ENCODE measurements at places on chromosomes 13 and 19. TPM values are rescaled to one million over a fixed set of nuclear protein-coding genes. Genes with fewer than 3 reads are reported as not detected.

- no peak overlapping the region for H3K4me3 ChIP-seq
- no peak overlapping the region for H3K27ac ChIP-seq
- no peak for DNase-seq
- no peaks in the 10 kb centered on the region for H3K27me3 ChIP-seq
- H3K4me1 ChIP-seq: no peaks in the 10 kb centered on the region
Measured at GRCh38 chr19:31392464-31392863, 43.2 kb upstream of the TSHZ3 start.

GRCh38 chr19:9868983-9869617 is 34.0 kb downstream of the PIN1 start:
- H3K27ac ChIP-seq: no peak overlapping the region
- no peaks in the 10 kb centered on the region for H3K27me3 ChIP-seq
- no peaks in the 10 kb centered on the region for H3K4me1 ChIP-seq
- no peaks in the 10 kb centered on the region for H3K36me3 ChIP-seq
- H3K4me3 ChIP-seq: no peak overlapping the region

The HIPK4 gene
- total RNA-seq: not detected

The TNFSF13B gene
- 1.3 TPM for total RNA-seq

The TNNI3 gene
- total RNA-seq: 1.2 TPM

The FAM124A gene
- not detected for total RNA-seq

- peaks cover 21% of the 10 kb centered on the region for H3K4me1 ChIP-seq
- H3K36me3 ChIP-seq: no peaks in the 10 kb centered on the region
- no peak overlapping the region for H3K4me3 ChIP-seq
- H3K27ac ChIP-seq: no peak overlapping the region
- DNase-seq: peak; percentile 55
Measured at GRCh38 chr19:41443813-41444455, 978 bp downstream of the ERICH4 start.

The STK11 gene
- 40.3 TPM for total RNA-seq

- no peaks in the 10 kb centered on the region for H3K4me1 ChIP-seq
- H3K4me3 ChIP-seq: no peak overlapping the region
- H3K27ac ChIP-seq: no peak overlapping the region
- no peak for DNase-seq
Measured at GRCh38 chr13:84925443-84925842, 873.8 kb downstream of the SLITRK6 start.

DNA sequence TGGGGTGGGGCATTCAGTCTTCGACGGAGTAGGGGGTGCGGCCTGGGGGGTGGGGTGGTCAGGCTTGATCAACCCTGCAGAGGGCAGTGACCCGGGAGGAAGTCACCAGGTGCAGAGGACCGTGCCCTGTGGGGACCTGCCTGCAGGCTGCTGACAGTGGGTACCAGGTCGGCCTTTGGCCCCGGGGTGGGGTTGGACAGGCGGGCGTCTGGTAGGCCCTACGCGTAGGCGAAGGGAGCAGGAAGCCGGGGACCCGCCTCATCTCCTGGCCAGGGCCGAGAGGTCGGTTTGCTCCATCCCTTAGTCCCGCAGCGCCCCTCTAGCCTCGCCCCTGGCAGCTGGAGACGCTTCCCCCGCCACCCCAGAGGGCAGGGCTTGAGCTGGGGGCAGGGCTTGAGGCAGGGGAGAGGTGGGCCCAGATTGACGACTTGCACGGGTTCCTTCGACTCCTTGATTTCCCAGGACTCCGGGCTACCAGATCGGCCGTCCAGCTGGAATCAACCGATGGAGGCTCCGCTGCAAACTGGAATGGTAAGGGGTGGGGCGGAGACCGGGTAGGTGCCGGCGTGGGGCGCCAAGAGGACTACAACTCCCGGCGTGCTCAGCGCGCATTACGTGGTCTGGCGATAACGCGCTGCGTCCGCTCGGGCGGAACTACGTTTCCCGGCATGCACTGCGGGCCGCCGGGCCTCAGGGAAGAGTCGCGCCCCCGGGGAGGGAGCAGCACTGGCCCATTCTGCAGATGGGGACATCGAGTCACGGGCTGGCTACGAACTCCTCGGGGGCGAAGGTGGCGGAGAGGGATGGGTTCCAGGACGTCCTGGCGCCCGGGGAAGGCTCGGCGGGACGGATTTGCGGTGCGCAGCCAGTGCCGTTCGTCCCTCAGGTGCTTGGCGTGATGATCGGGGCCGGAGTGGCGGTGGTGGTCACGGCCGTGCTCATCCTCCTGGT is at the start of gene PNPLA6:
TSS of gene PNPLA6 (plus strand) at position 671 of the 951 bp plus-strand sequence. CDS start at position 743, 72 bp downstream.
- peak; percentile 97 for DNase-seq
- H3K4me1 ChIP-seq: peaks cover 8% of the 10 kb centered on the region
- H3K27me3 ChIP-seq: no peaks in the 10 kb centered on the region
- H3K4me3 ChIP-seq: peak within 1 kb of the TSS; percentile 85
- peak within 1 kb of the TSS; percentile 64 for H3K27ac ChIP-seq

The LIM2 gene
- not detected for total RNA-seq

The MPHOSPH8 gene
- total RNA-seq: 16.1 TPM

The TMEM238 gene
- total RNA-seq: 8.0 TPM

DNA sequence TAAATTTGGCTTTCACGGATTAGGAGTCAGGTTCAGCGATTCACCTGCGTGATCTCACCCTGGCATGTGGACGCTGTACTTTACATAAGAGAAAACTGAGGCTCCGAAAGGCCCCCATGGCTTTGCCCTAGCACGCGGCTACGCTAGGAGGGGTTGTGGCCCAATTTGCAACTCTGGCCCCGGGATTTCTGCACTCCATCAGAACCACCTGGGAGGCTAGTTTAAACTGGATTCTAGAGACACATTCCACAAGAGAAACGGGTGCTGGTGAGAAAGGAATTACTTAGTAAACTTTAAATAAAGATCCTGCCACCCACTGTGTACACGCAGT is 6.2 kb downstream of the BCL3 start:
- no peak overlapping the region for H3K27ac ChIP-seq
- peak overlapping the region; percentile 48 for H3K4me3 ChIP-seq
- DNase-seq: no peak
- no peaks in the 10 kb centered on the region for H3K36me3 ChIP-seq
- H3K27me3 ChIP-seq: no peaks in the 10 kb centered on the region

The NLRP4 gene
- 30.2 TPM for total RNA-seq

- DNase-seq: peak; percentile 71
- no peak overlapping the region for H3K27ac ChIP-seq
- no peaks in the 10 kb centered on the region for H3K27me3 ChIP-seq
- no peaks in the 10 kb centered on the region for H3K36me3 ChIP-seq
- no peak overlapping the region for H3K4me3 ChIP-seq
Measured at GRCh38 chr13:37109051-37109678, 3.7 kb upstream of the CSNK1A1L start.

DNA sequence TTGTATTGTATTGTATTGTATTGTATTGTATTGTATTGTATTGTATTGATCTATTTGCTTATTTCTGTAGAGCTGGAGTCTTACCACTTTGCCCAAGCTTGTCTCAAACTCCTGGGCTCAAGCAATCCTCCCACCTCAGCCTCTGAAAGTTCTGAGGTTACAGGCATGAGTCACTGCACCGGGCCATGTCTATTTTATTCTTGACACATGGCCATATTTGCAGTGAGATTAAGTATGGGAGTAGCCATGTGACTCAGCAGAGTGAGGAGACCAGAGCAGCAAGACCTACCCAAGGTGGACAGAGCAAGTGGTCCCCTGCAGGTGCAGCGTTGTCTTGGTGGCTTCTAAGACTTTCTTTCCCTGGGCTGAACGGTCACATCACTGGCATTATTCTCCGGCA is 49.1 kb upstream of the UBAC2 start:
- H3K4me3 ChIP-seq: no peak overlapping the region
- H3K27me3 ChIP-seq: no peaks in the 10 kb centered on the region
- no peak for DNase-seq
- no peaks in the 10 kb centered on the region for H3K36me3 ChIP-seq
- no peak overlapping the region for H3K27ac ChIP-seq
- peaks cover 4% of the 10 kb centered on the region for H3K4me1 ChIP-seq

DNA sequence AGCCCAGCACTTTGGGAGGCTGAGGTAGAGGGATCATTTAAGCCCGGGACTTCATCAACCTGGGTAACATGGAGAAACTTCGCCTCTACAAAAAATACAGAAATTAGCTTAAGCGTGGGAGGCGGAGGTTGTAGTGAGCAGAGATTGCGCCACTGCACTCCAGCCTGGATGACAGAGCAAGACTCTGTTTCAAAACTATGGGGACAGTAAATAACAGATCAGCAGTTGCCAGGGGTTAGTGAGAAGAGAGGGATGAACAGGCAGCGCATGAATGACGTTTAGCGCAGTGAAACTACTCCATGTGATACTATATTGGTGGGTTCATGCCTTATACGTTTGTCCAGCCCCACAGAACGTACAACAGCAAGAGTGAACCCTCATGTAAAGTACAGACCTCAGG is 7.1 kb upstream of the ICAM3 start:
- H3K4me3 ChIP-seq: no peak overlapping the region
- no peaks in the 10 kb centered on the region for H3K27me3 ChIP-seq
- DNase-seq: no peak
- no peaks in the 10 kb centered on the region for H3K36me3 ChIP-seq

GRCh38 chr13:27055526-27055925 is 116.1 kb downstream of the USP12 start:
- no peaks in the 10 kb centered on the region for H3K4me1 ChIP-seq
- H3K27me3 ChIP-seq: no peaks in the 10 kb centered on the region
- H3K36me3 ChIP-seq: no peaks in the 10 kb centered on the region
- no peak overlapping the region for H3K27ac ChIP-seq

The LRG1 gene
- 0.14 TPM for total RNA-seq

GRCh38 chr19:29264897-29265296 is 51.9 kb upstream of the UQCRFS1 start:
- H3K27ac ChIP-seq: no peak overlapping the region
- H3K4me1 ChIP-seq: no peaks in the 10 kb centered on the region
- H3K4me3 ChIP-seq: no peak overlapping the region
- no peaks in the 10 kb centered on the region for H3K27me3 ChIP-seq
- DNase-seq: no peak
- no peaks in the 10 kb centered on the region for H3K36me3 ChIP-seq

- H3K27me3 ChIP-seq: no peaks in the 10 kb centered on the region
- H3K4me1 ChIP-seq: peaks cover 21% of the 10 kb centered on the region
- no peak overlapping the region for H3K27ac ChIP-seq
- H3K4me3 ChIP-seq: peak overlapping the region; percentile 27
- no peaks in the 10 kb centered on the region for H3K36me3 ChIP-seq
- peak; percentile 69 for DNase-seq
Measured at GRCh38 chr19:39497996-39498797, 550 bp upstream of the DLL3 start.

Data from Karpas-422 (cell line).